ENCODE measurements at places on chromosomes 2 and 18. TPM values are rescaled to one million over a fixed set of nuclear protein-coding genes. Genes with fewer than 3 reads are reported as not detected.
A peak's percentile ranks its signal among the peaks of the same experiment; 100 is the strongest.

DNA sequence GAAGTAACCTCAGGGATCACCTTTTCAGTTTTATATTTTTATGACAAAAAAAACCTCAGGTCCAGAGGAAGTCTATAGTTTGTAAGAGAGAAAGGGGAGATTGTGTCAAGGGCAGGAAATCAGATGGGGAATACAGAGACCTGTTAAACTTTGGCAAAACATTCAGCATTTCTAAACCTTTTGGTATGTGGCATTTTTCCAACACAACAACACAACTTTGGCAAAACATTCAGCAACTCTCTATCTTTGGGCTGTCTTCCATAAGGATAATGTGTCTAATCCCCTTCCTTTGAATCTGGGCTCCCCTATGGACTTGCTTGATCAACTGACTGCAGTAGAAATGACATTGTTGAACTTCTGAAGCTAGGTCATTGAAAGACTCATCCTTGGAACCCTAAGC, 220.6 kb upstream of the CCDC68 start:
- DNase-seq = no peak

DNA sequence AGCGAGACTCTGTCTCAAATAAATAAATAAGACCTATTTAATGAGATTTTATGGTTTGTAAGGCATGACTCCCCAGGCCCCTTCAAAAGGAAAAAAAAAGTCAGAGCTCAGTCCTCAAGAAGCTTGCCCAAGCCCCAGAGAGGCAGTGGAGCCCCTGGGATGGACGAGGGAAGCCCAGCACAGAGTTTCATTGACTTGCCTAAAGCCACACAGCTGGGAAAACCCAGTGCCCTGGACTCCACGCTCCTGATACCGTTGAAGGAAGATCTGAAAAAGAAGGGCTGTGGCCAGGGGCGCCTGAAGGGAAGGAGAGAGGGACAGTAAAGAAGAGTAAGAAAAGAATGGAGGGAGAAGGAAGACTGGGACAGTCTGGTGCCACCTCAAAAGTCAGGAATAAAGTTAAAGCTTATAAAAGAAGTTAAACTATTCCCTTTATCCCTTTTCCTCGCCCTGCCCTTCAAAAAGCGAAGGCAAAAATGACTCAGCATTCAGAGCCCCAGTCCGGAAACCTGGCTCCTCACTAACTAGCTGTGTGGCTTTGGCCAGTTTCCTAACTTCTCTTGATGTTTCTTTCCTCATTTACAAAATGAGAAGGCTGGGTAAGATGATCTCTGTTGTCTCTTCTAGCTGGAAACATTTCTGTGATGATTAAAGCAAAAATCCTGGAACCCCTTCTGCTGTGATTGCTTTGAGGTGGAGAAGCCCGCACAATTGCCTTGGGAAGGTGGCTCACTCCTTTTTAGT, 46.7 kb downstream of the LYPD1 start:
- peak; percentile 85 for DNase-seq

DNA sequence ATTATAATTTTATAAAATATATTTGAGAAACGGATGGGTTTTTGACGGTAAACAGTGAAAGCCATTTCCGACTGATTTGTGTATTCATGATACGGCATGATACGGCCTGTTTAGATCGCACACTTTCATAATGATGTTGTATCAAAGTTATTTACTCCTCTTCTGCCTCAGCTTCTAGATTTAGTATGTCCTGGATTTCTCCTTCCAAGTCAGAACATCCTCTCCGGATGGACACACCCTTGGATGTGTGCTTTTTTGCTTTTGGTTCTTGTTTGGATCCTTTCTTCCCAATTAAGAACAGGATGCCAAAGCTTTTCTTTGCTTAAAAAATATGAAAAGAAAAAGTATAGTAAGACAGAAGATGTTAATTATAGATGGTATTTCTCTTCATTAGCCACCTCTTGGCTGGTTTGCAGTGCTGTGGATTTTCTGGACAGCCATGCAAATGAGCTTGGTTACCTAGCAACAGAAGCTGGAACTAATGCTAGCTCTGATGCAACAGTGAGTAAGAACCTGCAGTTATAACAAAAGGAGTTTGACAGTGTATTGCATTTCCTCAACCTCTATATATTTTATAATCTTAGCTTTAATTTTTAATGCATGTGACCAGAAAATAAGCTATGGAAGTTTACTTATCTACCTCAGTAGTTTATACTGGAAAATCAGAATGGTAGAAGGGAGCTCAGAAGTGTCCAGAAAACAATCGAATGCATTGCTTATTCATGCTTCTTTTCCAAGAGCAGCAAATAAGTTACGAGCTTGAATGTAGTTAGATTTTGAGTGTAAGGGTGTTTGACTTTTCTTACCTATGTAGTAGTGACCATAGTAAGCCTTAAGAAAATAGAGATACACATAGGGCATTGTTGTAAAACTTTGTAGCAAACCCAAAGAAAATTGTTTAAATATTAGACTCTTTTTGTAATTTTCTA, 27.9 kb downstream of the RMND5A start:
- peak; percentile 43 for DNase-seq

DNA sequence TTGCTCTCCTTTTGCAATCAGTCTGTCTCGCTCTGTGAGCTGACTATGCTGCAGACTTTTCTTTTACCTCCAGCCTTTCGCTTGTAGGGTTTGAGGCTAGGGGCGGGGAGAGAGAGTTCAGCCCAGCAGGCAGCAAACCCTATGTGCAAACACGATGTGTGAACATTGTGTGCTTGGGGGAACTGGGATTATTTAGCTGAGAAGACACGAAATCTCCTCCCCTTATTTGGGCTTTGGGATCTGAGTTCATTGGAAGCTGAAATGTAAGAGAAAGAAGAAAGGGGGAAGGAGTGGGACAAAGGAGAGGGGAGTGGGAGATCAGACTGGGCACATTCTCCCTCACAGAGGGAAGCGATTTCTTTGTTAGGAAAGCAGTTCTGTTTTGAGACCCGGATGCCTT, 189.6 kb upstream of the TNP1 start:
- DNase-seq = no peak

GRCh38 chr2:107374249-107374648, 452.4 kb upstream of the RGPD4 start:
- DNase-seq = no peak

DNA sequence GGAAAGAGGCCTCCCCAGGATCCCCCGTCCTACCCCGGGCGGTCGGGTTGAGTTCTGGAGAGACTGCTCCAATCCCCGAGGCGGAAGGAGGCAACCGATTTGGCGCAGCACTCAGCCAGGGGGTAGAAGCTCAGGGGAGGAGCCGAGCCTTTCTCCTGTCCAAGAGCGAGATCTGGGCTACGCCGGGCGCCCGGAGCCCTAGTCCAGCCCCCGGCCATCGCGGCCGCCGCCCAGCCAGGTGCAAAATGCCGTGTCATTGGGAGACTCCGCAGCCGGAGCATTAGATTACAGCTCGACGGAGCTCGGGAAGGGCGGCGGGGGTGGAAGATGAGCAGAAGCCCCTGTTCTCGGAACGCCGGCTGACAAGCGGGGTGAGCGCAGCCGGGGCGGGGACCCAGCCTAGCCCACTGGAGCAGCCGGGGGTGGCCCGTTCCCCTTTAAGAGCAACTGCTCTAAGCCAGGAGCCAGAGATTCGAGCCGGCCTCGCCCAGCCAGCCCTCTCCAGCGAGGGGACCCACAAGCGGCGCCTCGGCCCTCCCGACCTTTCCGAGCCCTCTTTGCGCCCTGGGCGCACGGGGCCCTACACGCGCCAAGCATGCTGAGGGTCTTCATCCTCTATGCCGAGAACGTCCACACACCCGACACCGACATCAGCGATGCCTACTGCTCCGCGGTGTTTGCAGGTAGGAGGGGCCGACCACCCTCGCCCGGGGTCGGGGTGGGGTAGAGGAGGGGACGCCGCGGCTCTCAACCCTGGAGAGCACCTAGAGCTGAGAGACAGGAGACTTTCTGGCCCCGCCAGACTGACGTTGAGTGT, at the start of gene DYSF:
Gene DYSF, plus strand, starts transcription at position 158 of the 817 bp plus-strand sequence.
- DNase-seq = no peak

Gene IER3IP1
- 77.7 TPM for total RNA-seq

- no peak for DNase-seq
Measured at GRCh38 chr2:237603049-237603717, 12.6 kb upstream of the RAB17 start.

- no peak for DNase-seq
Measured at GRCh38 chr18:77530732-77531131, 281.1 kb downstream of the GALR1 start.

GRCh38 chr18:63320975-63321265, 1.4 kb upstream of the BCL2 start:
- DNase-seq = no peak

Gene FMNL2
- 40.1 TPM for total RNA-seq

Gene ZNF804A
- 0.63 TPM for total RNA-seq

DNA sequence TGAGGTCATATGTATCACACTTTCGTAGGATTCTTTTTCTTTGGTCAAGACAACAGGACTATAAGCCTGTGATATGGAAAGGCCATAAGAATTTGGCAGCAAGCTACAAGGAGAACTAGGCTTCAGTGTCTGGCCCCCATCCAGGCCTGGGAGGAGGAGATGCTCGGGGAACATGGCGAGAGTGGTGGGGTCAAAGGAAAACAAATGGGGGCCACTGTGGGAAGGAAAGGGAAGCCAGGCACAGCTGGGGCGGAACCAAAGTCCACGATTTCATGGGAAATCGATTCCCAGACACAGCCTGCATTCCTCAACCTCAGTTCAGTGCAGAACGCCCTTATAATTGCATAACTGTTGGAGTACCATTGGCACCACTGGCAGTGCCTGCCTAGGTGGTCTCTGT, 58.2 kb downstream of the MBP start:
- no peak for DNase-seq

GRCh38 chr18:76932026-76932819, 109.9 kb downstream of the ZNF236 start:
- no peak for DNase-seq

DNA sequence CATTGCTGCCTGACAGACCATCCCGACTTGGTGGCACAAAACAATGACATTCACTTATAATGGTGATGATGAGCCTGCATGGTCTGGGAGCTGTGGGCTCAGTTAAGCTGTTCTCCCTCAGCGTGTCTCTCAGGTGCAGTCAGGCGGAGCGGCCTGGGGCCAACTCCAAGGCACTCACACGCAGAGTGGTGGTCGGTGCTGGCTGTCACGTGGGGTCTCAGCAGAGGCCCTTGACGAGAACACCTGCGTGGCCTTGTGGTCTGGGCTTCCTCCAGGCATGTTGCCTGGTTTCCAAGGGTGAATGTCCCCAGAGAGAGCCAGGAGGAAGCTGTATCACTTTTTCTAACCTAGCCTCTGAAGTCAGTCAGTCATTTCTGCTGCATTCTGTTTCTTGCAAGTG, 29.8 kb downstream of the ARMC9 start:
- DNase-seq = no peak

- DNase-seq = no peak
Measured at GRCh38 chr2:220660277-220661145, 911.6 kb downstream of the EPHA4 start.

GRCh38 chr2:233053928-233054784, 6.0 kb upstream of the INPP5D start:
- peak; percentile 35 for DNase-seq

Gene IL36A
- total RNA-seq = not detected

- DNase-seq = peak; percentile 82
Measured at GRCh38 chr2:185757356-185757755, 18.8 kb downstream of the FSIP2 start.

DNA sequence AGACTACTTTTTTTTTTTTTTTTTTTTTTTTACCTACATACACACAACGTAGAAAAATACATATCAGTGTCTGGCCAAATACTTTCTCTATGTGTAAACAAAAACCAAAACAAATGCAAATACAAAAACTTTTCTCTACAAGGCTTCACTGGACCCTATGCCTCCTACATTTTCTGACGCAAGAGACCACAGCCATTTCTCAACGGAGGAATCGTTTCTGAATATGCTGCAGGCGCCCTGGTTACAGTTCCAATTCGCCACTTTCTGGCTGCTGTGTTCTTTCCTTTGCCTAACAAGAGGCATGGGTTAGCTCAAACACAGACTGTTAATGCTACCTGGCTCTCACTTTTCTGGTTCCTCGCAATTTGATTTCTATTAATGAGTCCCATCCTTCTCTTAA, 96.4 kb downstream of the EPB41L3 start:
- DNase-seq = no peak

GRCh38 chr2:177010146-177010545, 202.4 kb upstream of the HNRNPA3 start:
- no peak for DNase-seq

Gene EGR4
- total RNA-seq = not detected

Gene G6PC2
- total RNA-seq = not detected

DNA sequence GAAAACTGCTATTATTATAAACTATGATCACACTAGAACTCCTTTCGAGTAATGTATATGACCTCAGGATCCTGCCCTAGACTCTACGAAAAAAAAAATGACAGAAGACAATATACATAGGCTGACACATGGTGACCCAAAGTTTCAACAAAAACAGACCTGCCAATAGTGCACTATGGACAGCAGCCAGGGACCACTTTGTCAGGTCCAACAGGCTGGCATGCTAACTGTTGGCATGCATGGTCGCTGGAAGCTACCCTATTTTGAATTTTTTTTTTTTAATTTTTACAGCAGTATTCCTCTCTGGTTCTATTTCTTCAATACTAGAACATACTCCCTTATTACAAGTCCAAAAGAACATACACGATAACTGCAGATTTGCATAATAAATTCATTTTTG, 38.1 kb downstream of the REV1 start:
- DNase-seq = no peak

Gene CHRND
- not detected for total RNA-seq

- DNase-seq = no peak
Measured at GRCh38 chr2:114265261-114265660, 177.2 kb upstream of the DPP10 start.

- no peak for DNase-seq
Measured at GRCh38 chr2:69188182-69188900, 175.4 kb downstream of the ANTXR1 start.

Gene CCDC195
- not detected for total RNA-seq

Gene FAP
- not detected for total RNA-seq

Gene PHLPP1
- 7.7 TPM for total RNA-seq

DNA sequence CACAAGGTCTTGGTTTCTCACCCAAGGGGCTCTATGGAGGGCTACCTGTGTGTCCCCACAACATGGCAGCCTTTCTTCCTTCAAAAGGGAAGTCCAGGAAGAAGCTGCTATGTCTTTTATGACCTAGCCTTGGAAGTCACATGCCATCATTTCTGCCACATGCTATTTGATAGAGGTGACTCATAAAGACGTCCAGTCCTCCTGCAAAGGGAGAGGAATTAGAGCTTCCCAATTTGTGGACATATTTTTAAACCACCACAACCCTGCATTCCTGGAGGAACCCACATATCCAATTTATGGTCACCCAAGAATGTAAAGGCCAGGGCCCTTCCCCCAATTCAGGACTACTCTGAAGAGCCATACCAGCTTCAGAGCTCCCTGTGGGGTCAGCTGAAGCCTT, 246.2 kb downstream of the CYP26B1 start:
- DNase-seq = peak; percentile 31

GRCh38 chr18:57008001-57008686, 138.7 kb upstream of the BOD1L2 start:
- no peak for DNase-seq

- DNase-seq = no peak
Measured at GRCh38 chr2:166768393-166769123, 119.7 kb upstream of the XIRP2 start.

Gene NDC80
- total RNA-seq = 46.9 TPM

- peak; percentile 71 for DNase-seq
Measured at GRCh38 chr2:211347328-211347727, 790.9 kb downstream of the CPS1 start.

GRCh38 chr18:63322908-63323634, 3.5 kb upstream of the BCL2 start:
- DNase-seq = peak; percentile 56
